ENCODE measurements at places on chromosomes 3 and 15.

DNA sequence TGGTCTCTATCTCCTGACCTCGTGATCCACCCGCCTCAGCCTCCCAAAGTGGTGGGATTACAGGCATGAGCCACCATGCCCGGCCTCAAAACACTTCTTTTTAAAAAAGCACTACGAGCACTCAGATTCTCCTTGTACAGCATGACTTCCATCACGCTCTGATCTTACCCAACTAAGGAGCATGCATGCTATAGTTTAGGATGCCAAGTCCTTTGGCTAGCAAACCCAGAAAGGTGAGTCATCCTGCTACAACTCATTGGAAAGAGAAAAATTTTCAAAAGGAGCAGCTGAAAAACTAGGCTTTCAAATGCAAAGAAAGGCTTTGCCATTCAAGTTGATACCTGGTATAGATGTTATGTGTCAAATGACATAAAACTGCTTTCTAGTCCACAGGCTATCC lies 70.3 kb upstream of the PRICKLE2 start:
- DNase-seq: no peak

GRCh38 chr3:46470831-46471230 lies 6.1 kb upstream of the LTF start:
- no peak for DNase-seq

- no peak for DNase-seq
Observed at GRCh38 chr3:72760225-72760624, 88.0 kb downstream of the SHQ1 start.

DNA sequence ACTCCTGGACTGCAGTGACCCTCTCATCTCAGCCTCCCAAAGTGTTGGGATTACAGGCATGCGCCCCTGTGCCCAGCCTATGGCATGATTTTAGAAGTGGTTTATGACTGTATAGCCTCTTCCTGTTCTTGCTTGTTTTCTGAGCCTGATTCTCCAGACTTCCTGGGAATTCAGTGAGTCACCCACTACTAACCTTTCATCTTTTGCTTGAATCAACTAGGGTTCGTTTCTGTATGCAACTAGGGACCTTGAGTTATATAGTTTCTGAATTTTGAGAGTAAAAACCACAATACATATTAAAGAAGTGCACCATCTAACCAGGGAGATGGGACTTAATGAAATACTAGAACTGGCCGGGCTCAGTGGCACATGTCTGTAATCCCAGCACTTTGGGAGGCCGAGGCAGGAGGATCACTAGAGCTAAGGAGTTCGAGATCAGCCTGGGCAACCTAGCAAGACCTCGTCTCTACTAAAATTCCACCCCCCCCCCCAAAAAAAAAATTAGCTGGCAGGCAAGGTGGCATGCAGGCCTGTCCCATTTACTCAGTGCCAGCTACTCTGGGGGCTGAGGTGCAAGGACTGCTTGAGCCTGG lies 76.0 kb downstream of the ZNF609 start:
- DNase-seq: no peak

GRCh38 chr3:106830334-106830733 lies 546.9 kb upstream of the CCDC54 start:
- DNase-seq: no peak

DNA sequence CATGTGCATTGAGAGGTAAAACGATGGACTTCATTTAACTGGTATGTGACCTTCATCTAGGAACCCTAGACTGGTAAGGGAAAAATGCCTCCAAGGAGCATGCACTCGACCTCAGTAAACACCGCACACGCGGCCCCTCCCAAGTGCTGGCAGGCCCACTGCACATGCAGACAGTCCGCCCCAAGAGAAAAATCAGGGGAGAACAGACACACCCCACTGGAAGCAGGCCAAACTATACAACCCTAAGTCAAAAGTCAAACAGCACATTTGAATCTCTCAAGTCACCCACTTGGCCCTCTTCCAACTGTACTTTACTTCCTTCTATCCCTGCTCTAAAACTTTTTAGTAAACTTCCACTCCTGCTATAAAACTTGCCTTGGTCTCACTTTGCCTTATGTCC lies 250.1 kb upstream of the HES1 start:
- no peak for DNase-seq

GRCh38 chr15:40769274-40770146 lies at the start of gene C15orf62:
C15orf62 (plus strand) TSS chr15:40769980; CDS start chr15:40770496, 516 bp downstream.
- DNase-seq: peak; percentile 81

DNA sequence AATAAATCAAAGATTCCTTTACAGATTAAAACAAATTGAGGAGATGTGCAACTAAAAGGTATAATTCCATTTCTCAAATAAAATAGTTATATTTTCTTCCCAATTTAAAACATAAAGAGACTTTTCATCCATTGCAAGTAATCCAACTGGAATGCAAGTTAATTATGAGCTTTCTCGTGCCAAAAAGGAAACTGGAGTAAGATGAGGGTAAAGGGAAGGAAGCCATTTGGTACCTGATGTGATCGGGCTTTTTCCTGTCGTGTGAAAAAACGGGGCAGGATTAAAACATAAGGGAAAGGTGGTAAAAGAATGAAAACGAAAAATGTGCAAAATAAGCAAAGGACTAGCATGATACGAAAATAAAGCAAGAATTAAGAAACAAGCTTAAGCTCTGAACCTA lies 41.8 kb upstream of the XXYLT1 start:
- no peak for DNase-seq

- DNase-seq: no peak
Observed at GRCh38 chr15:82731527-82731926, 21.9 kb upstream of the AP3B2 start.

- no peak for DNase-seq
Observed at GRCh38 chr15:43872416-43873020, 45.7 kb downstream of the WDR76 start.

- DNase-seq: no peak
Observed at GRCh38 chr15:51830276-51830806, 888 bp downstream of the TMOD3 start.

DNA sequence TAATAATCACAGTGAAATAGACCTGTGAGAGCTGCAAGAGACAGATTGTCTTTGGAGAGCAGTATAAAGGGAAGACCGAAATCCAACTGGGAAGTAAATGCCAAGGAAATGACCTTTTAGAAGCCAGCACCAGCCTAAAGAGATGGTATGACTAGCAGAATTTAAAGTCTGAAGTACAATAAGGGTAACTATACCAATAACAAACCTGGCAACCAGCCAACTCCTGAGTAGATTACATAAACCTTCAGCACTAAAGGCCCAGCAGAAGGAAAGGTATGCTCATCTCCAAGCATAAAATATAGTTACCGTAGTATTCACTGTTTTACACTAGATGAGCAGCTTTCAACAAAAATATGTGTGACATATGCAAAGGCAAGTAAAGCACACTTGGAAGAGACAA lies 155.1 kb upstream of the SATB1 start:
- DNase-seq: no peak

- no peak for DNase-seq
Observed at GRCh38 chr3:93969997-93970396, 3.7 kb downstream of the PROS1 start.

- DNase-seq: no peak
Observed at GRCh38 chr3:20637729-20638128, 451.7 kb upstream of the SGO1 start.

GRCh38 chr3:125151916-125152315 lies 60.6 kb downstream of the SLC12A8 start:
- no peak for DNase-seq

DNA sequence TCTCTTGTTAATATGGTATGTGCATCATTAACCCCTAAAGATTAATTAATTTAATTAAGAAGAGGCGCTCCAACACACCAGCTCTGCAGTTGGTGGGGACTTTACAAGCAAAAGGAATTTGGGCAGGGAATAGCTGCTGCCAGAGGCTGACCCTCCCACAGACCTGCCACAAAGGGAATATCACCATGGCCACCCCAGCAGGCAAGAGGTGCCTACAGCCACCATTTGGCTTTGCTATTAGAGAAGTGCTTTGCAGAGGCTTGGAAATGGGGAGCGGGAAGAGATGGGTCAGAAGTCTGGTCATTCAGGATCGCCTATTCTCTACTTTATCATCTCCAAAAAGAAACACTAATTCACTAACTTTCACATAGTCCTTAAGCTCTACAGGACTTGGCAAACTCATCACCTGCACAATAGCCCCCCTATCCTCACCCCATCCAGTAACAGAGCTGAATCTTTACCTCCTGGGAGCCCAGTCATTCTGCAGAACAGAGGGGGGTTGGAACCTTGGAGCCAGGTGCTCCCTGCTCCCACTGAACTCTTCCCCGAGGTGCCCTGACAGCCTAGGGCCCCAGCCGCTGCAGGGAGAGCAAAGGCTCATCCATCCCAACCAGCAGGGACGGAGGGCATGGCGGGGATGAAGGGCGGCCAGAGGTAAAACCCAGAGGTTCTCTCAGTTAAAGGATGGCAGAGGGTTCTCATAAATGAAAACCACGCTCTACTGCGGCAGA lies 29.7 kb downstream of the LRIG1 start:
- no peak for DNase-seq

- DNase-seq: no peak
Observed at GRCh38 chr3:157220211-157220610, 60.3 kb upstream of the CCNL1 start.

DNA sequence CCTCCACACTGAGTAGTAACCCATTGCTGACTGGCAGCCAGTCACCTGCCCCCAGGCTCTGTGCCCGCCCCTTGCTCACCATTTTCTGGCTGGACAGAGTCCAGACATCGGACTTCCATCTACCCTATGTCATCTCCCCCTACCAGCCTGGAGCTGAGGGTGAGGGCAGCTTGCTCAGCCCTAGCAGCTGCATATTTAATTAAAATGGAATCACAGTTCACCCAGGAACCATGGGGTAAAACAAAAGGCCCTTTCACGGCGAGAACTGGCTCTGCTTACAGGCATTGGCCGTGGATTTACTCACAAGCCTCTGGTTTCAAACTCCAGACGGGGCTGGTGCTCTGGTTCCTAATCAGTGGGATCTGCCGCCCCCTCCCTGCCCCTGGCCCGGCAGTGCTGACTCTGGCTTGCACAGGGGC lies 94.9 kb upstream of the ATP2B2 start:
- no peak for DNase-seq

DNA sequence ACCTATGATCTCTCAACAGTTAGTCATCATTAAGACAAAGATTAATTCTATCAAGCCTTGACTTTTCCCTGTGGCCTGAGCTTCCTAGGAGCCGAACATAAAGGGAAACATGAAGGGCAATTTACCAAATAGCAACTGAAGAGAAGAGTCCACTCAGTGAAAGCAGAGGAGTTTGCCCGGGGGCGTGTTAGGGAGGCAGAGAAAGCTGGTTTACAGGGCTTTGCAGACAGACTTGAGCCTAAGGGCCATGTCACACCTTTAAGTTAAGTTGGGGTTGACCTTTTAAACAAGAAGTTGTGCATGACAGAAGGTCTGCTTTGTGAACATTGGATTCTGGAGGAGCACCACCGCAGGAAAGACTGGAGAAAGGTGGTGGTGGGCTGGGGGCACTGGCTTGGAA lies 701.8 kb upstream of the CFAP20DC start:
- no peak for DNase-seq

GRCh38 chr3:156471431-156471830 lies 83.5 kb downstream of the SSR3 start:
- DNase-seq: no peak

- no peak for DNase-seq
Observed at GRCh38 chr3:142269767-142270166, 44.4 kb upstream of the GK5 start.

DNA sequence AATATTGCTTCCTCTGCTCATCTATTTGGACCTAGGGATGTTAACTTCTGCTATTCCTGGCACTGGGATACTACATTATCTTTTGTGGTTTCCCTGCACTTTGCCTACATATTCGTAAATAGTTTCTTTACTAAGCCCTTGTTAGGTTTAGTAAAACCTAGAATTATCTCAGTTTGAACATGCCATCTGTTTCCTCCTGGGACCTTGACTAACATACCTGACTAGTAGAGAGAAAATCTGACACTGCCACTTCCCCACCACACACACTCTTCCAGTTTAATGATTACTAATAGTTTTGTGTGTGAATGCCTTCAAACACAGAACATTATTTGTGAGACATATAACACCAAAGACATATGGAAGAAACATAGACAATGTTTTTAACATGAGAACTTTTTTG lies 28.2 kb upstream of the SOX2 start:
- DNase-seq: no peak

DNA sequence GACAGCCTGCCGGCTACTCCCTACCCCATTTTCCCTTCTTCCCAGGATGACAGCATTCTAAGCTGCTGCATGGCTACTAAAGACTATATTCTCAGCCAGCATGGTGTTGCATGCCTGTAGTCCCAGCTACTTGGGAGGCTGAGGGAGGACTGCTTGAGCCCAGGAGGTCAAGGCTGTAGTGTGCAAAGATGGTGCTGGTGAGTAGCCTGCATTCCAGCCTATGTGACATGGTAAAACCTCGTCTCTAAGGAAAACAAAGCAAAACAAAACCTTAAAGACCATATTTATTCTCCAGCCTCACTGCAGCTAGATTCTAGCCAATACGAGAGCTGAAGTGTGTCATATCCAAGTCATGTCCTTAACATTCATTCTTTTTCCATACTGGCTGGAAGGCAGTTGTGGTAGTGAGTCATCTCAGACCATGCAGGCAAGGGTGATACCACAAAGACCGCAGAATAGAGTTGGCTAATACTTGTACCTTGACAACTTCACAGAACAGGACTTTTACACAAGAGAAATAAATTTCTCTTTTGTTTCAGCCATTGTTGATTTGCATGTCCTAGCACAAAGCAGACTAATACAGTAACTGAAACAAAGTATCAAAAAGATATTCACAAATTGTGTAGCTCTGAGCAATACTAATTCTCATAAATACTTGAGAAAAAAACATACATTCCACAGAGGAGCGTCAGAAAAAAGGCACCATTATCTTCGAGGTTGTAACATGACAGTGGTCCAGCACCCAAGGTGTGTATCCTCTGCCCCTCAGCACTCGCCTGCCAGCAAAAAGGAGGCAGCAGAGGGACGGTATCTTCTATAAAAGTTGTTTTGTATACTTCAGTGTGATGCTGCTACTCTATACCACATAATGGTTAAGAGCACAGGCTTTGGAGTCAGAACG lies 14.8 kb downstream of the PBRM1 start:
- DNase-seq: no peak

DNA sequence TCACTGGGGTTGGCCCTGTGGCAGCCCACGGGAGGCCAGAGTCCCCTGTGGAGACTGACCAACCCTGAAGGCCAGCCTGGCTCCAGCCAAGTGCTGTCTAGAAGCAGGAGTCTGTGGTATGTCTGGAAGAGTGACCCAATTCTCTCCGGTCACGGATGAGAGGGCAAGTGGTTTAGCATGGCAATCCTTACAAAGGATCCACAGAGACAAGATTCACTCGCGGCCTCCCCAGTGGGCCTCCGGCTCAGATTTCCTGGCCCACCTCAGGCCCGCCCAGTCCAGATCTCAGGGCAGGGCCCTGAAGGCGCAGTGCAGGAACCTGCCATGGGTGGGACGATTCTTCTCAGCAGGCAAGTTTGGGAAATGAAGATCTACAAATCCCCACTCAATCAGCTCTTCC lies 5.0 kb upstream of the BCL2L10 start:
- DNase-seq: no peak

- DNase-seq: no peak
Observed at GRCh38 chr3:156997351-156997750, 162.6 kb downstream of the CCNL1 start.

Data from activated CD8-positive, alpha-beta memory T cell treated with anti-CD3 and anti-CD28 coated beads, Interleukin-2, amount 50 U/mL, for 4 hours (primary cell).